ENCODE measurements at places on chromosomes 2 and 18. TPM values are rescaled to one million over a fixed set of nuclear protein-coding genes. Genes with fewer than 3 reads are reported as not detected.
A peak's percentile ranks its signal among the peaks of the same experiment; 100 is the strongest.

Gene RAD51AP2
- total RNA-seq: not detected

Gene MALL
- total RNA-seq: 1.2 TPM

Gene FSHR
- not detected for total RNA-seq

GRCh38 chr2:128663371-128664050, 344.8 kb upstream of the HS6ST1 start:
- DNase-seq: peak; percentile 36
- no peaks in the 10 kb centered on the region for H3K36me3 ChIP-seq
- peaks cover 14% of the 10 kb centered on the region for H3K27me3 ChIP-seq
- no peaks in the 10 kb centered on the region for H3K4me1 ChIP-seq
- no peak overlapping the region for H3K27ac ChIP-seq

GRCh38 chr18:73288813-73289212, 421.0 kb upstream of the NETO1 start:
- DNase-seq: no peak
- H3K4me3 ChIP-seq: no peak overlapping the region
- H3K36me3 ChIP-seq: no peaks in the 10 kb centered on the region
- H3K27me3 ChIP-seq: no peaks in the 10 kb centered on the region
- H3K4me1 ChIP-seq: no peaks in the 10 kb centered on the region

GRCh38 chr18:7273301-7273921, 42.5 kb downstream of the LRRC30 start:
- no peak overlapping the region for H3K4me3 ChIP-seq
- no peaks in the 10 kb centered on the region for H3K36me3 ChIP-seq
- no peaks in the 10 kb centered on the region for H3K4me1 ChIP-seq
- H3K27ac ChIP-seq: no peak overlapping the region
- DNase-seq: no peak

DNA sequence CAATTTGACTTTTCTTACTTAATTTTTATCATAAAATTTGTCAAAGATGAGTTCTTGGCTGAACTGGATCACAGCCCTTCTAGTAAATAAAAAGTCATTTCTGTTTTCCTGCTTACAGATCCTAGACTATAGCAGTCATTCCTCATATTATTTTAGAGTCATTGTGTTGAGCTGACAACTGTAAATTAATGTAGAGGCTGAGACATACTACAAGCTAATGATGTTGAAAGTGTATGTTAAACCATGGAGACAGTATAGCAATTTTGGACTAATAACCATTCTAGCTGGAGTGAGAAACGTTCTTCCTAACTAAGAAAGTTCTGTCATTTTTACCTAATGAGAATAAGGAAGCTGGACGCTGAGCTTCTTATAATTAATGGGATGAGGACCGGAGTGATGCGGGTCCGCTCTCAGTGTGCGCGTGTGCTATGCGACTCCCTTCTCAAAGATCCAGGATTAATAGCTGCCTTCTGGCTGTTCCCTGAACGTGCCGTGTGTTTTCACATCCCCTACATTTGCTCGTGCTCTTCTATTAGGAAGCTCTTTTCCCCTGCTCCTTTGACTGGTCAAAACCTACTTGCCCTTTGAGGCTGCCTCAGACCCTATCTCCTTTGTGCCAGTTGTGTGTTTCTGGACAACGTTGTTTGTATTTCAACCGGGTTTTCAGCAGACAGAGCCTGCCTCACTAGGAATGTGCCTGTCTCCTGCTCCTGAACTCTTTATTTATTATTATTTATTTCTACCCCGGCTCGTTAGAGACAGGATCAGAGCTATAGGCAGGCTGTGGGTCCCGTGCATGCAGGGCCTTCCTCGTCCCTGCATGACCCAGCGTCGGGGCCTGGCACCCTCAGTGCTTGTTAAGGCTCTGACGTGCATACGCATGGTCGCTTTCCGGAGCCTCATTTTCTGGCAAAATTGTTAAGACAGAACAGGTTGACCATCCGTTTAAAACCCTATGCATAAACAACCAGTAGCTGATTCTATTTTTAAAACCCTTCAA, 182.6 kb downstream of the DCDC2C start:
- H3K4me3 ChIP-seq: no peak overlapping the region
- DNase-seq: no peak
- H3K36me3 ChIP-seq: no peaks in the 10 kb centered on the region
- no peak overlapping the region for H3K27ac ChIP-seq
- H3K4me1 ChIP-seq: no peaks in the 10 kb centered on the region
- H3K27me3 ChIP-seq: no peaks in the 10 kb centered on the region

- no peak overlapping the region for H3K27ac ChIP-seq
- DNase-seq: no peak
- H3K4me1 ChIP-seq: no peaks in the 10 kb centered on the region
- no peaks in the 10 kb centered on the region for H3K27me3 ChIP-seq
- no peak overlapping the region for H3K4me3 ChIP-seq
Observed at GRCh38 chr2:142973160-142973821, 95.8 kb downstream of the KYNU start.

- no peak for DNase-seq
- H3K4me1 ChIP-seq: no peaks in the 10 kb centered on the region
- peaks cover 31% of the 10 kb centered on the region for H3K27me3 ChIP-seq
- H3K36me3 ChIP-seq: no peaks in the 10 kb centered on the region
Observed at GRCh38 chr2:112848833-112849232, 12.3 kb upstream of the IL1B start.

DNA sequence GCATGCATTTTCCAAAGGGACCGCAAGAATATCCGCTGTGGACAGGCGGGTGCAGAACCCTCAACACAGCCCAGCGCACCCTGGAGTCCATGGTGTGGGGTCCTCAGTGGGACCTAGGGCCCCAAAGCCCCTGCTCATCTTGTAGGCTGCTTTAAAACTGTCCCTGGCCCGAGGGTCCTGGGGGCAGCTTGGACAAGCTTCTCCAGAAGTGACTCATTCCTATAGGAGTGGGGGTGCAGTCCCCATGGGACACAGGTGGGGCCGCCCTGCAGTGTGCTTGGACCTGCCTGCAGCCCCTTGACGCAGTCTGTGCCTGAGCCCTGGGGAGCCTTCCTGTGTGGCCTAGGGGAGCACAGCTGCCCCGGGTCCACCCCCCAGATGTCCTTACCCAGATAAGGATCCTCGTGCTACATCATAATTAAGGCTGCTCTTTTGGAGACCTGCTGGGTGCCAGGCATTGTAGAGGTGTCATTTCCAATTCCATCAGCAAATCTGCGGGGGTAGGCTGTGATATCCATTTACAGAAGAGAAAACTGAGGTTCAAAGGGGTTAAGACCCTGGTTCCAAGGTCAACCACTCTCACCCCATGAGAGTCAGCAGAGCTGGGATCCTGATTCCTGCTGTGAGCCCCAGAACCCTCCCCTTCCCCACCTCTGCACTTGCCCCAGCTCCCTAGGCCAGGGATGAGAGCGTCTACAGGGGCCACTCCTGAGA, 1.7 kb upstream of the HS6ST1 start:
- peak overlapping the region; percentile 4 for H3K4me3 ChIP-seq
- H3K27ac ChIP-seq: no peak overlapping the region
- DNase-seq: peak; percentile 62
- peaks cover 10% of the 10 kb centered on the region for H3K27me3 ChIP-seq

DNA sequence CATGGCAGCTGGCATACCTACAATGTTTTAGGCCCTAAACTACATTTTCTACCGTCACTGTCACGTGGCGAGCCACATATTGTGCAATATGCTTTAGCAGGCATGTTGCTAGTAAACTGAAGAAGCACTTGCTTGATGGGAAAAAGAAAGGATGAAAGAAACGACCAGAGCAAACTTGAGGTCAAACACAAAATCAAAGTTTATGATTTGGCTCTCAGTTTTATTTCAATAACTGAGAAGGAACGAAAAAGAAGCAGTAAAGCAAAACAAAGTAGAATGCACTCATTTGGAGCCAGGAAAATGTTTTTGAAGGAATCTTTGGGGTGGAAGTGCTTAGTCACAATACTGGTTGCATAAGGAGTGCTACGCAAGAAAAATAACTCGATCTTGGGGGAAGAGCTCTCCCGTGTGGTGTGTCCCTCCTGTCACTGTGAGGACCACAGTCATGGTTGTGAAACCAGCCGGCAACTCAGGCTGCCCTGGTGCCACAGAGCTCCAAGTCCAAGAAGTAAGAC, 349.8 kb downstream of the RBM43 start:
- no peak overlapping the region for H3K4me3 ChIP-seq
- H3K27ac ChIP-seq: no peak overlapping the region
- no peaks in the 10 kb centered on the region for H3K4me1 ChIP-seq
- peaks cover 3% of the 10 kb centered on the region for H3K27me3 ChIP-seq
- DNase-seq: no peak
